ENCODE measurements at places on chromosomes 5 and 9. TPM values are rescaled to one million over a fixed set of nuclear protein-coding genes. Genes with fewer than 3 reads are reported as not detected.

- DNase-seq = no peak
These were observed 13.5 kb upstream of the DRD1 start for GRCh38 chr5:175457466-175457865.

Gene BTF3
- total RNA-seq = 355 TPM

- no peak for DNase-seq
These were observed 182.5 kb downstream of the GAPVD1 start for GRCh38 chr9:125444166-125444565.

DNA sequence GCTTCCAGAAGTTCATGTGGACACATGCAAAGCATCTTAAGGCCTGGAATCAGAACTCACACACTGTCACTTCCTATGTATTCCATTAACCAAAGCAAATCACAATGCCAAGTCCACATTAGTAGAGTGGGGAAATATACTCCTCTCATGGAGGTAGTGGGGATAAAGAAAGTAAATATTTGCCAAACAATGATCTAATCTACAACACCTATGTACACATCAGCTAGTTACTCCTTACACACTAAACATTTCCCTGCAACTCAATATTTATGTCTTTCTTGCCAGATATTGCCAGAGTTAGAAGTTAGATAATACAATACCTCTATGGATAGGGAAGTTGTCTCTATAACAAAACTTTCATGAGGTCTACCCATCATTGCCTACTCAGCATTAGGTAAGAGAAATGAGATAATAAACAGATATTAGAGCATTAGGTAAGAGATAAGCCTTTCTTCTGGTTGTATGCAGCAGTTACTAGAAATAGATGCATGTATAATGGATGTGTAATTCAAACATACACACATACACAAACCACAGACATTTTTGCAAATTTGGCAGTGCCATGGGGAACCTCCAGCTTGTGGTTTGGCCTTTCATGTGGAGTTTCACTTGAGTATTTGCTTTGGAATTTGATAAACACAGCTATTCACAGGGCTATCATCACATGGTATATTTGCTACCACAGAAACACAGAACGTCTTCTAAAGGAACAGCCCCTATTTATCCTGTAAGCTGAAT lies 196.5 kb downstream of the TLE1 start:
- DNase-seq = no peak

DNA sequence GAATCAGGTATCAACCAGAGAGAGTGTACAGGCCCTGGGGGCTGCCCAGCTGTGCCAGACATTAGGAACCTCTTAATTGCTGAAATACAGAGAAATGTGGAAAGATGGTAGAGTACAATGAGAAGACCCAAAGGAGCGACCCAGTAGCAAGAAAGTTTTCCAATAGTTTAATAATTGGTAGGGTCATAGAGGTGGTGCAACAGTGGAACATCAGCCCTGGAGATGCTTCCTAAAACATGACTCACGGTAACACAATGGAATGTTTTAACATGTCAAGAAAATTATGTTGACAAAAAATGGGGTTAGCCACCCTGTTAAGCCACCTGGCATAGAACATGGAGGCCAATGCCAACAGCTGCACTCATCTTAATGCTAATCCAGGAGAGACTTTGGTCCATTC lies 284.1 kb downstream of the ELAVL2 start:
- no peak for DNase-seq

Gene BASP1
- total RNA-seq = 36.1 TPM

DNA sequence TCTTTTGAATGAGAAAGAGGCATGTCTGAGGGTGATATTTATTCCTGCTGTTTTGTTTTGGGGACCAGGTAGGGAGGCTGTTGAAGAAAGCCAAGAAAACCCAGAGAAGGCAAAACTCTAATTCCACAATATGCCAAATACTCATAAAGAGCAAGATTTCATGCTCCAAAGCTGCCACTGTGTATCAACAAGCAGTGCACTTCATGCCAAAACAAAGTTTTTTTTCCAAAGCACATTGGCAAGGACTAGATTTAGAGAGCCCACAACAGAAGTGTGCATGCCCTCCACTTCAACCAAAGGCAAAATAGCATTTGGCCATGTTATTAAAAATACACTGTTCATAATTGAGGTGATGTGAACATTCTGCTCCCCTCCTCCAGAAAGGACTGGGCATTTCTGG lies 229.9 kb downstream of the EBF1 start:
- no peak for DNase-seq

Gene CAST
- total RNA-seq = 163 TPM

DNA sequence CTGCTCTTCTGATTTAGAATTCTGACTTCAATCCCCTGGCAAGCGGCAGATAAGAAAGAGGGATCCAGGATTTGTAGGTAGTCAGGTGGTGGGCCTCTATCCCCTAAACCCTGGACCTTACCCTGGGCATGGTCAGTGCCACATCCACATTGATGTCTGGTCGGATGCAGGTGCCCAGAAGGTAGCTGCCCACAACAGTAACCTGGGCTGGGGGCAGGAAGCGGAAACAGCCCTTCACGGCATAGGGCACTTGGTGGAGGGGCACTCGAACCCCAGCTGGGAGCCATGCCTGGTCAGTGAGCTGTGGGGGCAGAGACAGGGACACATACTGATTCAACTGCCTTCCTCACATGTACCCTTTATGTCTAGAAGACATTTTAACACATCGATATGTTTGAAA lies 3.8 kb downstream of the NOL6 start:
- DNase-seq = no peak

Gene EGR1
- total RNA-seq = 47.6 TPM

- DNase-seq = peak; percentile 11
These were observed 468.2 kb upstream of the MEF2C start for GRCh38 chr5:89351222-89351621.

GRCh38 chr5:177350776-177351391 lies 584 bp downstream of the LMAN2 start:
- no peak for DNase-seq

DNA sequence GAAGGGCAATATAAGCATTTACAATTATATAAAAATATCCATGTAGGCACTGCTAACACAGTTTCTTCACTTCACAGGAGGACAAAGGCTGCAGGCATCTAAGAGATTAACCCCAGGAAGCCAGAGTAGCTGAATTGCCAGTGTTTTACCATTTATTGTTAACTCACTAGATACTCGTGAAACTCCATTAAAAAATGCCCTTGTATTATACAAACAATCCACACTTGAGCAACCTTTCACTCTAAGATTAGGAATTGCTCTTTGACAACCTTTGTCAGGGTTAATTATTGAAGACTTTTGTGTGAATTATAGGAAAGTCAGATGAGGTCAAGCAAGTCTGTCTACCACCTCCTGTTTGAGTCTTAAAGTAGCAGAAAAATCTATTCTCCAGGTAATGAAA lies 317.8 kb downstream of the ADGRV1 start:
- no peak for DNase-seq

DNA sequence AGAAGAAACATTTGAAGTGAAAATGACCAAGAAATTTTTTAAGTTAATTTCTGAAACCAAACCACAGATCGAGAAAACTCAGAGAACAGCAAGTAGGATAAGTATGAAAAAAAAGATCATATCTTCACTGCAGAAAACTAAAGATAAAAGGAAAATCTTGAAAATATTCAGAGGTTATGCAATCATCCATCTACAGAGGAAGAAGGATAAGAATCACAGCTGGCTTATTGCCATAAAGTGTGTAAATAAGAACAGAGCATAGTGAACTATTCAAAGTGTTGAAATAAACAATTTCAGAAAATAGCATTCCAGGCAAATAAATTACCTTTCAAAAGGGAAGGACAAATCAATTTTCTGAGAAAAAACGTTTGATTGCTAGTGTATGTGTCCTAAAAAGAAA lies 1191.7 kb upstream of the CDH6 start:
- no peak for DNase-seq

DNA sequence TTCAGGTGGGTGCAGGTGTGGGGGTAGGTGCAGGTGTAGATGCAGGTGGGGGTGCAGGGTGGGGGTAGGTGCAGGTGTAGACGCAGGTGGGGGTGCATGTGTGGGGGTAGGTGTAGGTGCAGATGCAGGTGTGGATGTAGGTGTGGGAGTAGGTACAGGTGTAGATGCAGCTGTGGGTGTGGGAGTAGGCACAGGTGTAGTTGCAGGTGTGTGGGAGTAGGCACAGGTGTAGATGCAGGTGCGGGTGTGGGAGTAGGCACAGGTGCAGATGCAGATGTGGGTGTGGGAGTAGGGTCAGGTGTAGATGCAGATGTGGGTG lies 94.6 kb downstream of the PHF2 start:
- peak; percentile 41 for DNase-seq

DNA sequence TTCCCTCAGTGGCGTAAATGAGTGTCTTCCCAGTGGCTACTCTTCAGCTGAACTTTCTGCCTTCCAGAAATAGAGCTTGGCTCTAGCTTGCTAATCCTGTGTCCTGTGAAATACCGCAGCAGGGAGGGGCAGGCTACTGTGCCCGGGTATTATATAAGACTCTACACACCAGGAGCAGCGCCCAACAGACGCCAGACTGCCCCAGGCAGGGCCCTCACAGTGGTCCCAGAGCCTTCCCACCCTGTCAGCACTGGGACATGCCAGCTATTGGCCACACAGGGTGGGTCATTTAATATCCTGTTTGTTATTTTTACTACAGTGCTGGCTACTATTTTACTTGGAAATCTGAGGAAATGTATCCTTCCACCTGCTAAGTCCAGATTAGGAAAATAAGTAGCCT lies 121.0 kb downstream of the FEM1C start:
- DNase-seq = no peak

DNA sequence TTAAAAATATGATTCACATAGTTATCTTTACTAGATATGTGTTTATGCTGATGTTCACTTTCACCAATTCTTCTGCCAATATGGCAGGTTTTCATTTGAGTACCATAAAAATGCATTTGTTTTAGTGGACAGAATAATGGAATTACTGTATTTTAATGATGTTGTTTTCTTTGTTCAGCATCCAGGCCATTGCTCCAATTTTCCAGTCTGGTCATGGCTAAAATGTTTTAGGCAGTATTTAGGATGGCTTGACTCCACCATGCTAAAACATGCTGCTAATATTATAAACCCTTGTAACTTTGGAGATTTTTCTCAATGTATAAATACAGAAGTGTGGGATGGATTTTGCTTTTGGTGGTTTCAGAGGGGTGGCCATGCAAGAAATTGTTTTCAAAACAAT lies 273.0 kb upstream of the RPS23 start:
- no peak for DNase-seq

Gene PLK2
- total RNA-seq = 282 TPM

Gene IFNE
- not detected for total RNA-seq

GRCh38 chr9:89676281-89676680 lies 71.5 kb downstream of the GADD45G start:
- no peak for DNase-seq

DNA sequence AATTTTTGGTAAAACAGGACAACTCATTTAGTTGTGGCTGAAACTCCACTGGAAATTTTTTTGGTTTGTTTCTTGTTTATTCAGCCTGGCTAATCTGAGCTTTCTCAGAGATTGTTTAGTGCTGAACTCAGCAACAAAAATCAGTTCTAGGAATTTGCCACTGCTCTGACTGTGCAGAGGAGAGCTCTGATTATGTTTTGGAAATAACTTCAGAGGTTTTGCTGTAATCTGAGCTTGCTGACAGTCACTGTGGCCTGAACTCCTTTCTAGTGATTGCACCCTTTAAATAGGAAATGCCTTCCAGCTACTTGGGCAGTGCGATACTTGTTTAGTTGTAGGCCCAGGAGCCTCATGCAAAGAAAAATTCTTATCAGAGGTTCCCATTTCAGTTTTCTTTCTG lies 60.2 kb downstream of the OSTF1 start:
- DNase-seq = peak; percentile 11

Gene PTPN3
- total RNA-seq = 13.3 TPM

Gene SHISAL2B
- not detected for total RNA-seq

Gene LEAP2
- 0.79 TPM for total RNA-seq
